Stimulated activated CD4-positive, alpha-beta T cell treated with anti-CD3 and anti-CD28 coated beads, Interleukin-4, amount 100 ng/mL, for 4 hours (primary cell): ENCODE measurements at places on chromosomes 1 and 21.

- no peak for DNase-seq
Measured at GRCh38 chr1:238257018-238257621, 366.4 kb upstream of the ZP4 start.

DNA sequence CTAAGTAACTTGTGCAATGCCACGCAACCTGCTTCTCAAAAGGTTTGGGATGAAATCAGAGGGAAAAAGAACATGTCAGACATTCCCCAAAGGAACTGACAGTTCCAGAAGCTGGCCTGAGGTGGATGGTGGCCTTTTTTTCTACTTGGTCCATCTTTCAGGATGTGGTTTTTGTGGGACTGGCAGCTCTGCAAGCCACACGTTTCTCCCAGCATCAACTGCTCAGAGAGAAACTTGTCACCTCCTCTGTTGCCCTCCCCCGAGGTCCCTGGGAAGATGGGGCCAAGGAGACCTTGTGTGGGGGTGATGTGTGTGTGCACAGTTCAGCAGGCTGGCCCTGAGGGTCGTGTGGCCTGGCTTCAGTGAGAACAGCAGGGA lies 2.5 kb upstream of the DHRS3 start:
- no peak for DNase-seq

DNA sequence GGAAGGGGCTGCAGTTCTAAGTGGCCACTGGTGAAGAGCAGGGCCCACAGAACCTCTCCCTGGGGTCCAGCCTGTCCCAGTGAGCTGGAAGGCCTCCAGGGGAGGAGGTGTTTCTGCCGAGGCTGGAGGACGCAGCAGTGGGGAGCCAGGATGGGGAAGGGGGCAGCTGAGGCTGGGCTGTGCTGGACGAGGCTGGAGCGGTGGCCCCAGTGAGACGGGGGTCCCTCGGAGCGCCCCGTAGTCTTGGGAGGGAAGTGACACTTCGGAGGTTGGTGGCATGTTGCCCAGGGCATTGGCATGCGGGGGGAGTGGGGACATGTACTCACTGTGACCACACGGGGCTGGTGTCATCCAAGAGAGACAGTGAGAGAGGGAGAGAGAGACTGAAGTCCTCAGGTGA lies 33.5 kb downstream of the AJAP1 start:
- DNase-seq, result no peak

- no peak for DNase-seq
Measured at GRCh38 chr21:34557261-34557660, 45.3 kb upstream of the KCNE1 start.

DNA sequence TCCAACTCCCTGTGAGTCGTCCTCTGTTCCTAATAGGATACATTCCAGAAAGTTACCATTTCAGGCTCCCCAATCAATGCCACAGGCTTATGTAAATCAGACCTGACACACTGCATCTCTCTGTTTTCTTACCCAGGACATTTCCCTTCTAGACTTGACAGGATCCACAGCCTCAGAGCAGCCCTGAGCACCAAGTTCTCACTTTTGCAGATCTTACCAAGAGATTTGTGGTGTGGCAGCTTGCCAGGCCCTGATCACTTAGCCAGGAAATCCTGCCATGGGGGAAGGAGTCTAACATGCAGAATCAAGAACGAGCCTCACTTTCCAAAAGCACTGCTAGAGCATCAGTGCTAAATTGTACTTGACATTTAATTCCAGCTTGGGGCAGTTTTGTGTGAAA lies 202.9 kb downstream of the TBX15 start:
- no peak for DNase-seq

GRCh38 chr1:202266061-202266765 lies 72.6 kb downstream of the LGR6 start:
- no peak for DNase-seq

DNA sequence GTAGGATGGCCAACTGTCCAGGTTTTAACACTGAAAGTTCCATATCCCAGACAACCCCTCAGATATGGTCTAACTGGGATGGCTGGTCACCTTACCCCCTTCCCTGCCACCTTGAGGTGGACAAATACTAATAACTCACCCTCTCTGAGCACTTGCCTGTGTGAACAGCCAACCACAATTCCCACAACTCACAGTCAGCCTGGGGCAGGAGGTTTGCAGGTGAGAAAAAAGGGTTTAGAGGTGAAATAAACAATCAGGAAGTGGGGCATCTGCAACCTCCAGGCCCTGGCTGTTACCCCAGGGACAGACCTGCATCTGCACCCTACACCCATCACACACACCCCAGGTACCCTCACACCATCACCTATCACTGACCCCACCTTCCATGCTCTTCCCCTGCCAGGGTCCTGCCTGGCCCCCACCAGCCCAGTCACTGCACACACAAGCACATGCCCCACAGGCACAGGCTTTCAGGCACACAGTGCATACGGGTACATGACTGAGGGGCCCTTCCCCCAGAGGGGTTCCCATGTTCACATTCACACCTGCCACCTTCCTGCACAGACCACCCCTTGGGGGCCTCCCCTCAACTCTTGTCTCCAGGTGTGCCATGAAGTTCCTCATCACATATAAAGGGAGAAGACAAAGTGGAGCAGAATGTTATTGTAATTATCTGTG lies 679.5 kb downstream of the MATN1 start:
- no peak for DNase-seq

GRCh38 chr1:26994020-26994786 lies 711 bp downstream of the TRNP1 start:
- no peak for DNase-seq

GRCh38 chr1:182244451-182244850 lies 147.1 kb downstream of the GLUL start:
- DNase-seq, result no peak

DNA sequence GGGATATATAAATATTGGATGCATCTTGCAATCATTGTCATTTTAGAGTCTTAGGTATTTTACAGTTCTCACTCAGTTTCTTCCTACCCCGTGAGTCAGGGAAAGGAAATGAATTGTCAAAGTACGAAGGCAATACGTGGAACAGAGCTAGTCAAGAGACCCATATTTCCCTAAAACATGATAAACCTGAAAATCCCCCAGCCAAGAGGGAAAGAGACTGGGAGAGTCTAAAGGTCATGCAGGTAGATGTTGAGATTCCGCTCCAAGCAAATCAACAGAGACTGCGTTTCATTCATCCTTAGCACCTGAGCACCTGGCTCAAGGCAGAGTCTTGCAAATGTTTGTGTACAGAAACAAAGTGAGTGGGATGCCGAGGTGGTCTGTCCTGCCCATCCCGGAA lies 58.0 kb downstream of the SH3GLB1 start:
- DNase-seq, result no peak

GRCh38 chr1:5370311-5370710 lies 621.9 kb downstream of the NPHP4 start:
- no peak for DNase-seq

DNA sequence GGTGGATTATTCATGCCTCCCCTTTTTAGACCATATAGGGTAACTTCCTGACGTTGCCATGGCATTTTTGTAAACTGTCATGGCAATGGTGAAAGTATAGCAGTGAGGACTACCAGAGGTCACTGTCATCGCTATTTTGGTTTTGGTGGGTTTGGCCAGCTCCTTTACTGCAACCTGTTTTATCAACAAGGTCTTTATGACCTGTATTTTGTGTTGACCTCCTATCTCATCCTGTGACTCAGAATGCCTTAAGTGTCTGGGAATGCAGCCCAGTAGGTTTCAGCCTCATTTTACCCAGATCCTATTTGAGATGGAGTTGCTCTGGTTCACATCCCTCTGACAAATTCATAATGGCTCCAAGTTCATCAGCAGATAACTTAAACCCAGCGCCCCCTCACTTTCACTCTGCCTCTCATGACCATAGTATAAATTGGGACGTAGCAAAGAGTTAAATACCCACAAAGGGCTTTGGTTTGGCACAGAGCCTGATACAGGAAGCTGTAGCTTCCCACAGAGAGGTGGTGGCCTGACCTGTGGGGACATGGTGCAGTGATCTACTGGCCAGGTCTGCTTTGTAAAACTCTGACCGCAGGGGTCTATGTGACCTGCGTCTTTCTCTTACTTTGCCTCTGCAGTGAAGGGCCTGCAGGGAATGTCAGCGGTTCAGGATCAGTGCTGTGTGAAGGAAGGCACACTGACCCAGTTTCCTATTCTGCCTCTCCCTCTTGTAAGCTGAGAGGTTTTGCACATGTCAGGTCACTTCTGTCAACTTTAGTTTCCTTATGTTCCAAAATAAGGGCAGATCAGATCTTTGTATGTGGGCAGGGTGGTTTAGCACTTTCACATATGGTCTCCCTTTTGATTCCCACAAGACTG lies 78.1 kb upstream of the ZNF644 start:
- no peak for DNase-seq

DNA sequence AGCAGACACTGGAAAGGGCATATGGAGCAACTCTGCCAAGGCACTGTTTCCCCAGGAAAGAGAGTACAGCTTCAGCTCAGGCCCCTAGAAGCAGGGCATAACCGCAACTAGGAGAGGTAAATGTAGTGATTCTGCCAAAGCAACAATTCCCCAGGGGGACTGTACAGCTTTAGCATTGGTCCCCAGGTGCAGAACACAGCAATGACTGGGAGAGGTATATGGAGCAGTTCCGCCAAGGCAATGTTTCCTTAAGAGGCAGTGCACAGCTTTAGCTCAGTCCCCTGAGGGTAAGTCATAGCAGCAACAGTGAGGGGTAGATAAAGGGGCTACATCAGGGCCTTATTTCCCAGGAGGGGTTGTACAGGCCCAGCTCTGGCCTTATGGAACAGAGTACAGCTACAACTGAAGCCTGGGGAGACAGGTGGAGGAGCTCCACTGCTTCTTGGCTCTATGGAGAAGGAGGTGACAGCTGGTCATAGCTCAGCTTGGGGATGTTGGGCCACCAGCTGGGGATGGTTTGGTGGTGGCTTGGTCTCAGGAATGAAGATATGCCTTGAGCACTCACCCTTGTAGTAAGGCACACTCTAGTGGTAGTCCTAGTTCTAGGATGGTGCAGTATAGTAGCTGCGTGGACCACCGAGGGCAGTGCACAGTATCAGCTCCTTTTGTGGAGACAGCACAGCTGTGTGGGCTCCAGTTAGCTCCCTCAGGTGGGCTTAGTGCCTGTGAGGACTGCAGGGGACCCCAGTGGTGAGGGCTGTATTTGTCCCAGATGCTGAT lies 582.7 kb downstream of the PTPRC start:
- DNase-seq, result no peak
